ENCODE measurements at places on chromosomes 12 and 14.

DNA sequence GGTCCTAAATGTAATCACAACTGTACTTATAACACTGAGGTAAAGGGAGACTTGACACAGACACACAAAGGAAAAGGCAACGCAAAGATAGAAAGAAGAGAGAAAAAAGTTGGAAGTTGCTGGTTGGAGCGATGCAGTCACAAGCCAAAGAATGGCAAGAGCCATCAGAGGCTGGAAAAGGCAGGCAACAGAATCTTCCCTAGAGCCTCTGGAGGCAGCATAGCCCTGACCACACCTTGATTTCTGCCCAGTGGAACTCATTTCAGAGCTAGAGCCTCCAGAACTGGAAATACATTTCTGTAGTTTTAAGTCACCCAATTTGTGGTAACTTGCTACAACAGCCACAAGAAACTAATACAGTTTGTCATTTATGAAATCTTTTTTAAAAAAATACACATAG, 89.2 kb downstream of the PUS7L start:
- DNase-seq, result no peak

- no peak for DNase-seq
These were observed 189.3 kb upstream of the G2E3 start for GRCh38 chr14:30369502-30370180.

DNA sequence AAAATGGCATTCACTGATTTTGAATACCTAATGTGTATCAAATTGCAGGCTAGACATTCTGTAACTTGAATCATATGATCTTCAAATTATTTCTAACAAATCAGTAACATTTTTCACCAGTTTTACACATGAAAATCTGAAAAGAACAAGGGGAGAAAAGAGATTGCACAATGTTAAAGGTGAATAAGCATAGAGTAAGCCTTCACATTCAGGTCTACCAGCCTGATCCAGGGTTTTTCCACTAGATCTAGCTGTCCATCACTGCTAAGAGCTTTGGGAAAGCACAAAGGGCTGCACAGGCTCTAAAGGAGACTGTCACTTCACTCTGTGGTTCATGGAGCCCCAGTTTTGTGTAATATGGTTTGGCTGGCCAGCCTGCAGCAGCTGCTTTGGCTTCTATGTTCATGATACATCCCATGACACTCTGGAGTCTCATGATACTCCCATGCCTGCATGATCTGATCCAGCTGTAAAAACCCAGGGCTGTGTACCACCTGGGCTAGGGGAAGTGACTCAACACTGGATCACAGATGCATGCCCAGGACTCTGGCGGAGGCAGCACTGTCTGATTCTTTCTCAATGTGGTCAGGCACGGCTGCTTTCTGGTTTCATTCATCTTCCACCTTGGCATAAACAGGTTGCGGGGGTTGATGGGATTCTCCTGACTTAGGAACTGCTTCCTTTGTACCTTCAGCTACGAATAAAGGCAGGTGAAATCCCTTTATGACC, 859.7 kb downstream of the GALC start:
- no peak for DNase-seq

DNA sequence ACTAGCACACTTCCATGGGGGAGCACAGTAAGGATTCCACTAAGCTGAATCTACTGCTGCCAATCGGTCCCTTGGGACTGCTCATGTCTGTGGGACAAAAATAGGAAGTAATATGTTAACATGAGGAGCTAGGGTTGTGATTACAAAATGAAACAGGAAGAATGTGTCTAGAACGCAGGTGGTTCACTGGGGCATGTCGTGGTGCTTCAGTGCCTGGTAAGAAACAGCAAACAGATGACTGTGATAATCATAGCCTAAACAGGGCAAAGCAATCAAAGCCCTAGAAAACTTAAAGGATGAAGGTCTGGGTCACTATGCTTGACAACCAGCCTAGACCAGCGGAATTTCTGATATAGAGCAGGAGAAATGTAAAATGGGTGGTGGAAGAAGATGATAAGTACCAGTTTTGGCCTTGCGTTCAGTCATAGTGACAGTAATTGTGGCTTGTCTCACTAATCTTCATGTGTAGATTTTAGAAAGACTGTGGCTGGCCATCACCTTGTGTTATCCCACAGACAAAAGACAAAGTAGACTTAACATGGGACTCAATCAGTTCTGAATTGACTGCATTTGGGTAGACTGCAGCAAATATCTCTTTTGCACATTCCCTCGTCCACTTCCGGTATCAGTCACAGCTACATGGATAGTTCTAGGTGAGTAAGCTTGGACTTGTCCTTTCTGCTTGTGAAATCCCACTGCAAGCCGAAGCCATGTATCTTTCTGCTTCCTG, 51.4 kb downstream of the WASHC3 start:
- no peak for DNase-seq

DNA sequence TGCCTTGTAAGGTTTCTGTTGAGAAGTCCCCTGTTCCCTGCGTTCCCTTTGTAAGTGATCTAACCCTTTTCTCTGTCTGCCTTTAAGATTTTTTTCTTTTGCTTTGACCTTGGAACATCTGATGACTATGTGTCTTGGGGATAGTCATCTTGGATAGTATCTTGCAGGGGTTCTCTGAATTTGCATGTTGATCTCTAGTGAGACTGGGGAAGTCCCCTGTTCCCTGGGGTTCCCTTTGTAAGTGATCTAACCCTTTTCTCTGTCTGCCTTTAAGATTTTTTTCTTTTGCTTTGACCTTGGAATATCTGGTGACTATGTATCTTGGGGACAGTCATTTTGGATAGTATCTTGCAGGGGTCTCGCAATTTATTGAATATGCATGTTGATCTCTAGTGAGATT, 38.2 kb upstream of the TMX1 start:
- DNase-seq, result no peak

DNA sequence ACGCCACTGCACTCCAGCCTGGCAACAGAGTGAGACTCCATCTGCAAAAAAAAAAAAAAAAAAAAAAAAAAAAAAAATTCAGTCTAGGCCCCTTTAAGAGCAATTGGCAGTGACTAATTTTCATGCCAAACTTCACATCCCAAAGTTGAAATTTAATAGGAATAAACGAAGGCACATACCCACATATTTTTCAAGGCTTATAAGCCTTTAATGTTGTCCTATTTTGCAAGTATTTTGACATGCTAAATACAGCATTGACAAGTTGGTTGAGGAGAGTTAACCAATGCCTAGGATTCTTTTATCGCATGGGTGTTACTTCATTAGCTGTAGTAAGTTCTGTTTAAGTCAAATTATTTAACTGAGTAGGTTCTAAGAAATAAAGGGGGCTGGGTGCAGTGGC, 23.5 kb upstream of the HIP1R start:
- DNase-seq, result no peak

GRCh38 chr12:54189198-54189539, 384 bp upstream of the SMUG1 start:
- DNase-seq, result no peak

DNA sequence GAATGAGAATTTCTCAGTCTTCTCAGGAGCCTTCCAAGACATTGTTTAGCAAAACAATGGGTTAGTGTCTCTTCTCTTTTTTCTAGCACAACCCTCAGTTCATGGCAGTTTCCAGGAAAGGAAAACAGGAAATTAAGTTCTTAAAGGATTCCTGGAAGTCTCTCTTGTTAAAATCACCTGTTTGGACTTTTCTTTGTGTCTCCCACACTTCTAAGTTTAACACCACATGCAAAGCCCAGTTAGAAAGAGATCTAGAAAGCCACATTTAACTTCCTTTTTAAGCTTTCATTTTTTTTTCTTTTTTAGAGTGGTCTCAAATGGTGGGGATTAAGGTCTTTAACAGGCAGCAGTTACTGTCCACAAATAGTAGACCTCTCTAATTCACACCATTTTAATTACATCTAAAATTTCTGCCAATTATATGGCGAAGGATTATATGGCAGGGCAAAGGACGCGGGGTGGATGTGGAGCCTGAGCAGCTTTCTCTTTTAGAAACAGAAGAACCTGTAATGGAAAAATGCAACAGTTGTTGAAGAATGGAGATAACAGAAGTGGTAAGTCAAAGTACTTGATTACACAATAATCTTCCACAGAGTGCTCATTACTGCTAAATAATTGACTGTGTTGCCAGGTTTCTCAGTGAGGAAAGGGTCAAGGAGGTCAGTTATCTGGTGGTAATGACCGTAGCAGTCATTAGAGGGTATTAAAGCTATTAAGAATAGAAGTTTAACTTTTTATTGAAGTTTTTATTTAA, 298.6 kb downstream of the AKAP6 start:
- DNase-seq, result no peak

DNA sequence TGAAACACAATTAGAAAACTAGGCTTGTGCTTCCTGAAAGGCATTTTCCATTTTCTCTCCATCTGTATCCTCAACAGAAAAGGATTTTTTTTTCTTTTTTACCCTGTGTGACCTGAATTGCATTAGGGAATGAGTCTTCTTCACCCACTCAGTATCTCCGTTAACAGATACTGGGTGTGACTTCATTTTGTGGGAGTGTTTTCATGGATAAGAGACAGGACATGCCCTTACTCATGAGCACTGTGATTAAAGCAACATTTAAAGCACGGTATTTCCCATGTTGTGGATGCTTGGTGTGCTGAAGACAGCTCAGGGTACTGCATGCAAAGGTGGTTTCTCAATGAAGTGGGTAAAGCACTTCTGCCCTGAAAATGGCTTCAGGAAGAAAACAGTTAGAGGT, 1397.3 kb upstream of the TMEM132C start:
- no peak for DNase-seq

DNA sequence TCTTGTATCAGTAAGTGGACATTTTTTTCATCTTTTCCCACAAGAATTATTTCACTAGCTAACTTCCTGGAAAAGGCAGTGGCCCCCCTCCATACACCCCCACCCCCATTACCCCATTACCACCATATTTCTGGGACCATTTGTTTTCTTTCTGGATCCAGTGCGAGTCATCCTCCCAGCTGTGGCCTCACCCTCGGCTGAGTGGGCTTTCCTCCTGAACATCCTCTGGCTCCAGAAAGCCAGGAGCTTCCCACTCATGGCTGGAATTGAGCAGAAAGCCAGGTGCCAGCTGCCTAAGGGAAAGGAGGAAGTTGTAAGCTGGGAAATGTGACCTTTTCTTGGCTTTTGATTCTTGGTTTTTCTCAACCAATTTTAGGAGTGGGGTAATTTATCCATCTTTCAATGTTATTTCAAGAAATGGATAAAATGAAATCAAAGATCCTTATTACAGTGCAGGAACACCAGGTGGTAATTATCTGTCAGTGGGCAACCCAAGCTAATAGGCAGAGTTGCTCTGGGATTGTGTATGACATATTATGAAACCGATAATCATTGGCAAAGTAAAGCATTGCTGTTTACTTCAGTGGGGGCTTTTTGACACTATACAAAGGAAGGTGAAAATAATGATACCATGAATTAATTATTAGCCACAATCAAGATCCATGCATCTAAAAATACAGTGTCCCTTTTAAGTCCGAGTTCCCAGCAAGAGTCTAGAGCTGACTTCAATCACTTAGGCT, 124.6 kb downstream of the KICS2 start:
- no peak for DNase-seq

DNA sequence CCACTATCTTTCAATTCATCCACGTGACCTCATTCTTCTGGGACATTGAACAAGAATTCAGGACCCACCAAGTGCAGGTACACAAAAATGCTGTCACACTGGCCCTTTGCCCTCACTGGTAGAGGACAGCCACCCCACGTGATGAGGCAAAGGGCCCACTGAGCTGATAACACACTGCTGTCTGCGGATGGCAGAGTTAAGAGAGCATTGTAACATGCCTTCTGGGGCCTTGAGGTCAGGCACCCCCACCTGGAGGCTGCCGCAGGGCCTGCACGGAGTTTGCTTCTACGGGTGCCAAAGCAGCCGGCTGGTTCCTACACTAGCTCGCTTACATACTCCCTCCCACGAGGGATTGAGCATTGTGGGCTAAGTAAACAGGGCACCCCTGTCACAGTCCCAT, 101.0 kb downstream of the LRIG3 start:
- DNase-seq, result no peak

DNA sequence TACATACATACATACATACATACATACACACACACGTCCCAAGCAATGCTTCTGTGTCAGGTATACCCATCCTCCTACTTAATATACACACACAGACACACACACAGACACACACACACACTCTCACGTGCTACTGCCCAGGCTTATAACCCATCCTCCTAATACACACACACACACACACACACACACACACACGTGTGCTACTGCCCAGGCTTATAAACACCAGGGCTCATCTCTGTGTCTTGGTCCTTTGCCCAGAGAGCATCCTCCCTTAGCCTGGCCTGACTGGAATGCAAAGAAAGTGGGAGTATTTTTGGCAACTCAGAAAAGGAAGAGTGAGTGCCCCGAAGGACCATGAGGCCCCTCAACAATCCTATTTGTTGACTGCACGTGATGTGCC, 129.0 kb downstream of the RBM19 start:
- DNase-seq, result no peak

- DNase-seq, result no peak
These were observed 871 bp upstream of the TGM1 start for GRCh38 chr14:24263848-24264247.

- DNase-seq, result no peak
These were observed 106.2 kb upstream of the LGR5 start for GRCh38 chr12:71333418-71333817.

DNA sequence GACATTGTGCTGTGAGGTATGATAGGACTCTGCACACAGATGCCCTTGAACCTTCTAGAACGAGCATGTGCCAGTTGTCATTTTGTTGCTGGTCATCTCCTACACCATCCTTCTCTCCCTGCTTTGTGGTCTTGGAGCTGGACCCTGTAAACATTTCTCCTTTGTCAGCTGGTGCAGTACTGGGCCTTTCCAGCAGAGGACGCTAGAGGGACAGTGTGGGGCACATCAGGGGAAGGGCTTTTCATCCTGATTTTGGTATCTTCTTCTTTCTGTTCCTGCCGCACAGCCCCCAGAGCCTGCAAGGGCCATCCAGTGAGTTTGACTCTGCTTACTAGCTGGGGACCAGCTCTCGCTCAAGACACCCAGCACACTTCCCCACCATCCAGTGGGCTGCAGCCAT, 484.6 kb downstream of the AACS start:
- no peak for DNase-seq

DNA sequence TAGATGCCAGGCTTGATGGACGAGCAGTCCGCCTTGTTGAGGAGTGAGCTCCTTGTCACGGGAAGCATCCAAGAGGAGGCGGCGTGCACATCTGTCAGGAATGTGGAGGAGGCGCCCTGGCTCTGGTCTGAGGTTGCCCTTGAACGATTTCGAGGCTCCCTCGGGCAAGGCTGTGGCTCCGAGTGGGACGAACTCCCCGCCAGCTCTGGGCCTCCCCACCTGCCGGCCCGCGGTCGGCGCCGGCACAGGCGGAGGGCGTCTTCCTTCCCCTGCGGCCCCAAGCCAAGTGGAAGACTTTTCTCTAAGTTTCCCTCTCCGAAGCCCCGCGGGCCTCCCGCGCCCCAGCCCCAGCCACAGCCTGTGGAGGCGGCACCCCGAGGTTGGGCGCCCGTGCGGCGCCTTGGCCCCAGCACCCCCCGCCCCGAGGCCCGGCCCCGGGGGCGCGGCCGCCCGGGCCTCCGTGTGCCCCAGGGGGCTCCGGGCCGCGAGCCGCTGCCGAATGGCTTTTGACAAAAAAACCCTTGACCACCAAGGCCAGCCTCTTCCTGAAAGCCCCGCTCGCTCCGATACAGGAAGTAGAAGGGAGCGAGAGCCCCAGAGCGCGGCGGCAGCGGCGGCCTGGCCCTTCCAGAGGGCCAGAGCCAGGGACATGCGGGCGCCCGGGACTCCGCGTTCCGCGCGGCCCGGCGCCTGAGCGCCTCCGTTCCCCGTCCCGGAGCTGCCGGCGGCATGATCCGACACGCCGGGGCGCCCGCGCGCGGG, at the start of gene RIN3:
Gene RIN3 (plus strand): TSS at position 578 of the 762 bp plus-strand sequence. CDS start 152 bp downstream, at position 730.
- peak; percentile 54 for DNase-seq

- DNase-seq, result no peak
These were observed 203.6 kb downstream of the EFCAB11 start for GRCh38 chr14:89750908-89751392.

- DNase-seq, result no peak
These were observed 25.5 kb upstream of the DTX1 start for GRCh38 chr12:113030875-113031525.
